ENCODE measurements at places on chromosomes 5 and 9.

- no peak for DNase-seq
Observed at GRCh38 chr9:72428329-72428728, 63.3 kb upstream of the ZFAND5 start.

DNA sequence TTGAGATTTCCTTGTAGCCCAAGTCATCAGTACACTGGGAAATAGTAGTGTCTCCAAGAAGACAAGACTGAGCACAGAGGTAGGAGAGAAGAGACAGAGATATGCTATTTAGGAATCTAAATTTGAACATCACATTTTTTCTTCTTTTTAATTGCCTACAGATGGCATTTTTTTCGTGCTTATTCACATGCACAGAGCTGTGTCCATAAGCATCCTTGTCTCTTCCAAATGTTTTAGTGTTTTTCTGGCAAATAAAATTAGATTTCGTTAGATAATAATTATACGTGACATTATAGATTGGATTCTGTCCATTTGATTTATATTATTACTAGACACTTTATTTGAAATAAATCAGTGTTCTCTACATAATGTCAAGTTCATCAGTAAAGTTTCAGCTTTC is 80.9 kb downstream of the PRR16 start:
- DNase-seq, result no peak

- DNase-seq, result no peak
Observed at GRCh38 chr9:122848256-122848943, 20.0 kb upstream of the PDCL start.

GRCh38 chr9:34384368-34385165 is 7.9 kb upstream of the MYORG start:
- DNase-seq, result no peak

- DNase-seq, result no peak
Observed at GRCh38 chr9:73093740-73094379, 57.8 kb upstream of the ANXA1 start.

All from hematopoietic multipotent progenitor cell treated with erythropoietin and hydrocortisone succinate and interleukin-3 and kit ligand, for 8 days (in vitro differentiated cells).